ENCODE measurements at places on chromosomes 5 and 9.

DNA sequence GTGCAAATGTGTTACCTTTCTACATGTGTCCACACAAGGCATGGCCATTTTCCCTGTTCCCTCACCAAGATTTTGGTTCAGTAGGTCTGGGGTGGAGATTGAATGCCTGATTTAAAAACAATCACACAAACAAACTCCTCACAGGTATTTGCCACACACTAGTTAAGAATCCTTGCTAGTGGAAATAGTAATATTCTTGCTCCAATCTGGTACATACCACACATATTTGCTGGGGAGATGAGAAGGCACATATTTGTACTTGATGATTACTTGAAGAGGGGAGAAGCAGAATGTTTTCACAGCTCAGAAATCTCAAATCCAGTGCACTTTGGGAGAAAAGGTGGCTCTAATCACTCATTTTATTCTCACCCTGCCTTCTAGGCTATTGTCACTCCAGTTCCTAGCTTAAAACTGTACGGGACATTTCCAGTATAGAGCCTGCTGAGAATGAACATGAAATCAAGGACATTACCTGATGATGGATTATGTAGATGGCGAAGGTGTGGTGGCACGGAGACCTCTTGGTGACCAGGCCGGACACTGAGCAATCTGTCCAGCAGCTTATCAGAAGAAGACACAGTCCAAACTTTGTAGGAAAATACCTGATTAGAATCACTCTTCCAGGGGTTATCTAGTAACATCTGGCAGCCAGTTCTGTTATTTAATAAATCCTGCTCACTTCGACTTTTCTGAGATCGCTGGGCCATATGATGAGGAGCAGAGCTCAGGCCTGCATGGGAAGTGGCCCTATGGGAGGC is 116.1 kb upstream of the IL6ST start:
- no peak for DNase-seq

GRCh38 chr9:132923346-132923902 is 21.0 kb downstream of the TSC1 start:
- DNase-seq: no peak

DNA sequence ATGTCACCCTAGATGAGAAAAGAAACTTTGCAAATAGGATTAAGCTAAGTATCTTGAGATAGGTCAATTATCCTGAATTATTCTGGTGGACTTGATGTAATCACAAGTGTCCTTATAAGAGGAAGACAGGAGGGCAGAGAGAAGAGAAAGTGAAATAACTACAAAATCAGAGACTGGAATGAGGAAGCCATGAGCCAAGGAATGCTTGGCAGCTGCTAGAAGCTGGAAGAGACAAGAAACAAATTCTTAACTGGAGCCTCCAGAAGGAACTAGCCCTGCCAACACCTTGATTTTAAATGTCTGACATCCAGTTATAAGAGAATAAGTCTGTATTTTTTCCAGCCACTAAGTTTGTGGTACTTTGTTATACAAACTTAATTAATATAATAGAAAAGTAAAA is 480.0 kb downstream of the NR2F1-AS1 start:
- DNase-seq: no peak

GRCh38 chr9:78000221-78000620 is 31.4 kb downstream of the GNAQ start:
- DNase-seq: no peak

- DNase-seq: no peak
Observed at GRCh38 chr9:32486839-32487562, 39.0 kb downstream of the RIGI start.

DNA sequence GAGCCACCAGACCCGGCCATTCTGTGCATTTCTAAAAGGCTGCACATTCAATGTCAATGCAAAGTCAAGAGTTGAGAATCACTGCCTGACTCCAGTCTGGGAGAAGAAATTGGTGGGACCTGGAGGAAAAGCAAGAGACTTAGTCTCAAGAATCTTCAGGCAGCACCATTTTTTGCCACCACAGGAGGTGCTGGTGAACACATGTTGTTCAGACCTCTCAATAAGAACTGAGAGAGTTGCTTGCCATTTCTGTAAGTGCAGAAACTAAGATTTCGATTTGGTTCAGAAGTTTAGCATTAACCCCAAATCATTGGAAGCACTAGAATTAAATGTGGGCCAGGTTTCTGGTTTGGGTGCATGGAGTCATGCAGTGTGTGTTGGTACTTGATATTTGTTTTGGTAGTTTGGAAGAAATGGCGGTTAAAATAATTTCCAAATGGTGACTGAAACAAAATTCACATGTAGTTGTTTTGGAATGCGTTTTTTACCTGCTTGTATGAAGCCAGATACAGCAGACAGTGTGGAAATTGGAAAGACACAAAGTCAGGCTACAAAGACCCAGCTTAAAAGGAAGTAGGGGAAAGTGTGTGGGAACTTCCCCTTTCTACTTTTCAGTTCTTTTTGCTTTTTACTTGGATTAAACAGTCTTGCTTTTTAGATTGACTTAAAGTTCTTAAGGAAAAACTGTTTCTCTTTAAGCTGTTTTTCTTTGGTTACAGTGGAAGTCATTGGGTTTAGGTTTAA is 20.4 kb downstream of the PDE8B start:
- DNase-seq: no peak

DNA sequence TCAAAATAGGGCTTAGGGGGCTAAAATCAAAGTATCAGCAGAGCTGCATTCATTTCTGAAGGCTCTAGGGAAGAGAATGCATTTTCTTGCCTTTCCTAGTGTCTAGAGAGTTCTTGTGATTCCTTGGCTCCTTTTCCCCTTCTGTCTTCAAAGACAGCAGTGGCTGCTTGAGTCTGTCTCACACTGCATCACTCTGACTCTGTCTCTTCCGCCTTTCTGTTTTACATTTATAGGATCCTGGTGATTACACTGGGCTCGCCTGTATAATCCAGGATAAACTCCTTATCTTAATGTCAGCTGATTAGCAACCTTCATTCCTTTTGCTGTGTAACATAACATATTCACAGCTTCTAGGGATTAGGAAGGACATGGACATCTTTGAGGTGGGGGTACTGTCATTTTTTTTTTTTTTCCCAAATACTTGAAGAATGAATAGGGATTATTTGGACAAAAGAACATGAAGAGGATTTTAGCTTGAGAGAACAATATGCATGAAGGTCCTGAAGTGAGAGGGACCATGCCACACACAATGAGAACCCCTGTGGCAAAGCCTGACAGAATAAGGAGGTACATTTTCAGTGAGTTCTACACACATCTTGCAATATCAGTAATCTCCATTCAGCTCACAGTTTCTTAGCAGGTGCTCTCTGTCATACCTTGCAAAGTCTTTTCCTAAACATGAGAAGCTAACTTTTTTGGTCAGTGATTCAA is 267.6 kb downstream of the FAM170A start:
- no peak for DNase-seq

GRCh38 chr9:8574846-8575245 is 775.3 kb upstream of the DMAC1 start:
- DNase-seq: no peak

GRCh38 chr9:34318163-34318790 is 10.8 kb downstream of the KIF24 start:
- no peak for DNase-seq

DNA sequence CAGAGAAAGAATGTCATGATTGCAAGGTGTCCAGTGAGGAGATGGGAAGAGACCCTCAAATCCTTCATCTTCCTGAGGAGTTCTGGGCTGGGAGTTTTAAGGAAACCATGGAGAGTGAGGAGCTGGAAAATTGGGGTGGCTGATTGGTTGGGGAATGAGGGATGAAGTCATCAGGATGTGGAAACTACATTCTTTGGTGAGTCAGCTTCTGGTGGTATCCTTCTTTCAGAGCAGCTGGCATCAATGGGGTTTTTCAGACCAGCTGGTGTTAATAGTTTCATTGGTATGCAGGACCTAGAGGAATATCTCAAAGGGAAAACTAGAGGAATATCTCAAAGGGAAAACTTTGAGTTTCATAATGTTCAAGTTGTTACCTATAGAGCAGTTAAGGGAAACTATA is 45.2 kb downstream of the RNF180 start:
- DNase-seq: no peak

- no peak for DNase-seq
Observed at GRCh38 chr5:172561151-172561550, 79.9 kb upstream of the NEURL1B start.

GRCh38 chr5:3597167-3598007 is 1.8 kb downstream of the IRX1 start:
- DNase-seq: no peak

DNA sequence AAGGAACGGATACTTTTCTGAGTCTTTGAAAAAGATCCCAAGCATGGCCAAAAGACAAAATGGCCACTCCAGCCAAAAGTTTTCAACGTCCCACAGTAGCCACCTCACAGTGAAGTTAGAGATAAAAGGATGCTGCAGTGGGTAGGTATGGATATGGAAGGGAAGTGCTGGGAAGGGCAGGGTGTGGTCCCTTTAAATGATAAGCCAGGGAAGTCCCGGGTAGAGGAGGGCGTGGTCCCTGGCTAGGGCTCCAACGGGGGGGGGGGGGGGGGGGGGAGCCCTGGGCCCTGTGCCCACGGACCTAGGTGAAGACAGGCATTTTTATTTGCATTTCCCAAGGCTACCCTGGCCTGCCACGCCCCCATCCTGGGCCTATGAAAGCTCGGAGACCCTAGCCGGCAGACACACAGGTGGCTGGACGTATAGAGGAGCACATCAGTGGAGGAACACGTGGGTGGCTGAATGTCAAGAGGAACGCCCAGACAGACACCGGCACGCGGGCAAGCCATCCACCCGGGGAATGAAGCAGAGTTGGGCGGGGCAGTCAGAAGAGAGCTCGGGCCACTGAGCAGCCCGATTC is 306.7 kb downstream of the NFIB start:
- DNase-seq: no peak

DNA sequence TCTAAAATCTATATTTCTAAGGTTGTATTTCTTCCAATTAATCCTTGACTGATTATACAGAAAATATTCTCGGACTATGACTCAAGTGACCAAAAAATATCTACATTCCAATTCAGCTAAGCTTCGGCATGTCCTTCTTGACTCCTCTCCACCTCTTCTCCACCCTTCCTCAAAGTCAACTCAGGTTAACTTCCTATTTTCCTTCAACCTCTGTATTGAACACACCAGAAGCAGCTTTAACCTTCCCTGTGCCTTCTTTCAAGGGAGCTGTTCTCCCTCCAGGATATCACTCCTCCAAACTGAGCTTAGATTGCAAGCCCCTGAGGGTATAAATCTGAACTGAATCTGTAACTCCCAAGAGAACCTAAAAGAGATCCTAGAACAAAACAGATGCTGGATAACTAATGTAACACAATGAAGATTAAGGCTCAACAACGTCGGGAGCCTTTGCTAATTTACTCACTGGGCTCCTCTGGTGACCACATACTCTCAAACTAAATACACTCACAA is 1.1 kb downstream of the SLCO4C1 start:
- DNase-seq: no peak

- no peak for DNase-seq
Observed at GRCh38 chr9:106420511-106420944, 442.4 kb upstream of the ZNF462 start.

Data from NCI-H2227 treated with DMSO at 0.1 percent for 48 hours (cell line).